ENCODE measurements at places on chromosomes 1 and 21.

DNA sequence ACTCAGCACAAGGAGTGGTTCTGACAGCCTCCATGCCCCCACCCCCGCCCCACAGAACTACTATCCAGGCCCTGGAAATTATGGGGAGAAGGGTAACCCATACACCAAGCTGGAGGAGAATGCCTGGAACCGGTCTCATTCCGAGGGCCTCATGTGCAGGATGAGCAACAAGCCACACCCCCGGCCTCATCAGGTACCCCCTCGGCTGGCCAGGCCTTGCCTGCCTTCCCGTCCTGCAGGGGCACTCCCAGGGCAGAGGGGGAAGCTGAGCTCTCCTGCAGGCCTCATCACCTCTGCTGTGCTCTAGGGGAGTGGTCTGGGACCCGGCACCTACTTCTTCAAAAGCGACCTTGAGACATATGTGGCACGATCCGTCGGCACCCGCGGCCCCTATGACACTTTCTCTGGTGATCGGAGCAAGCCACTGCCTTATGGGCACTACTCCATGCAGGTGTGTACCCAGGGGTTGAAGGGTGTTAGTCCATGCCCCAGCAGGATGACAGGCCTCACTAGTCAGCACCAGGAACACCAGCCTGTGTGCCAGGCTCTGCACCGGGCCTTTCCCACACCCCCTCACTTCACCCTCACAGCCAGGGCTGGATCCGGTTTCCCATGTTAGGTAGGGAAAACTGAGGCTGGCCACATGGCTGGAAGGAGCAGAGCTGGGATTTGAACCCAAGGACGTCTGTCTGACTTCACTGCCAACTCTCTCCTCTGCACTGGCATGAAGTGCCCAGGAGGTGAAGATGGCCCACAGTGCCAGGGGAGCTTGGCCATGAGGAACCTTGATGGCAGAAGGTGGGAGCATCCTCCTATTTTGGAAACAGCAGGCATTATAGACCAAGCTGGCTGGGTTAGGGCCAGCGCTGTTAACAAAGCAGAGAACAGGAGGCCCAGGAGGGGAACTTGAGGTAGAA lies 10.9 kb upstream of the TTC22 start:
- no peak for DNase-seq

DNA sequence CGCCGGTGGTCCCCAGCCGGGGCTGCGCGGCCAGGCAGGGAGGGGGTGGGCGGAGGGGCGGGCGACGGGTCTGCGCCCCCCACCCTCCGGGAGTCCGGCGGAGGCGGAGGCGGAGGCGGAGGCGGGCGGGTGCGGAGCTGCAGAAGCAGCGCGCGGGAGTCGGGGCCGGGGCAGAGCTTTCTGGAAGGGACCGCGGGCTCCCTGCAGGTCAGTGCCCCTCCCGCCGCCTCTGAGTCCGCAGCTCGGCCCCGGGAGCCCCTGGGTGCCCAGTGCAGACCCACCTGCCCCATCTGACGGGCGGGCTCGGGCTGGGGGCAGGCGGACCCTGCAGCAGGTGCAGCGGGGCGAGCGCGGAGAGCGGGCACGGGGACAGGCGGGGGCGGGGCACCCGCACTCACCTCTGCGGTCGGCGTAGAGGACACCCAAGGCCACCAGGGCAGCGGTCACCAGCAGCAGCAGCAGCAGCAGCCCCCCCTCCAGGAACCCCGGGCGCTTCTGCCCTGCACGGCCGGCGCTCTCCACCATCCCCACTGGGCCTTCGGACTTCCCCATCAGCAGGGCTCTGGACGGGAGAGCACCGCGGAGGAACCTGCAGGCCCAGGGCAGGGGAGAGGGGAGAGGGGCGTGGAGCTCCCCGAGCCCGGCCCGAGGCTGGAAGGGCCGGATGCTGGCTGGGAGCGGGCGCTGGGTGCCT lies 3.7 kb downstream of the MMEL1 start:
- no peak for DNase-seq

- no peak for DNase-seq
Measured at GRCh38 chr1:98399218-98399617, 262.3 kb upstream of the SNX7 start.

GRCh38 chr1:234920843-234921140 lies 207.8 kb downstream of the TOMM20 start:
- no peak for DNase-seq

DNA sequence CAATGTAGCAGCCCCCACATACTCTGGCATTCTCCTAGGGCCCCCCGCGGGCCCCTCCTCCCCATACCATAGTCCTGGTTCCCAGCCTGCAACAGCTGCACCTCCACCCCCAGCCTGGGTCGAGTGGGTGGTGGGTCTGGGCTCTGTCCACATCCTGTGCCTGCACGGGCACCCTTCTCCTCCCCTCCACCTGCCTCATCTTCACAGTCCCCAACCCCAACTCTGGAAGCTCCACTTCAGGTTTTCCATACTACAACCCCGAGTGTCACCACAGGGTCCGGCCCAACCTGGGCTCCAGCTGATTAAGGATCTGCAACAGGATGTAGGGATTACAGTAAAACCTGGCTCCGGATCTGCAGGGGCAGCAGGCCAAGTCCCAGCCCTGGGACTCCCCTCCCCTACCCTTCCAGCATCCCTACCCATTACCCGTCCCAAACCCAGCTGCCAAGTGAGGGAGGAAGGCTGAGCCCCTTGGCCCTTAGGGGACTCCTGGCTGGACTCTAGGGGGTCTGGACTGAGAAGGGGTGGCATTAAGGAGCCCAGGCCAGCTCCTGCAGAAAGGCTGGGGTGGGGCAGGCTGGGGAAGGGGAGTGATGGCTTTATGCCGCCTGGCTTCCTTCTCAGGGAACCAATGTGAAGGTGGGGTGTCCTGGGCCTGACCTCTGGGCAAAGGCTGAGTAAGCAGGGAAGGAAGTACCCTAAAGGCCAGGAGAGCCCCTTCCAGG lies 116.8 kb downstream of the CASZ1 start:
- no peak for DNase-seq

DNA sequence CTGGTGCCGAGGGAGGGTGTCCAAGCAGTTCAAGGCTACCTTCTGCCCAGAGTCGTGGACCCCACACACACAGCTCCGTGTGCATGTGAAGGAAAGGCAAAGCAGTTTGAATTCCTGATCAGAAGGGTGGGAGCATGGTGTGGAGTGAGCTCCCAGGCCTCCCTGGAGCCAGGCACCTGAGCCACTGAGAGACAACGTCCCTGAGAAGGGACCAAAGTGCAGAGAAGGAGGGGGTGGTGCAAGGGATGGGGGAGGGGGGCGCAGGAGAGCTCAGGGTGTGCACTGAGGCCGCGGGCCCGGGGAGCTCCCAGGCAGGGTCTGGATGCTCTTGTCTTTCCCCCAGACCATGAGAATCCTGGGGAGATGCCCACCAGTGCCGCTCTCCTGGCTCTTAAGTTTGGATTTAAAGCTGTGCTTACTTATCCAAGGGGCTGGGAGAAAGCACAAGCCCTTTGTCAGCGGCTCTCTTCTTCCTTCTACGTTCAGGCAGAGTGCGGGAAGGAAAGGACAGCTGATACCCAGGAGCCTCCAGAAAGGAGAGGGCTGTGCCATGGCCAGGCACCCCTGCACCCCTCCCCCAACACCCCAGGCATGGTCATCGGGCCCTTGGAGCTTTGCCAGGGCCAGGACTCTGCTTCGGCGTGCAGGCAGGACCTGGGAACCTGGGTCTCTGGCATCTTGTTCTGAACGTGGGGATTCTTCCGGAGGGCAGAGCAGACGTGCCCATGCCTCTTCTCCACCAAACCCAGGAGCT lies 24.1 kb downstream of the ACTA1 start:
- DNase-seq, result no peak

DNA sequence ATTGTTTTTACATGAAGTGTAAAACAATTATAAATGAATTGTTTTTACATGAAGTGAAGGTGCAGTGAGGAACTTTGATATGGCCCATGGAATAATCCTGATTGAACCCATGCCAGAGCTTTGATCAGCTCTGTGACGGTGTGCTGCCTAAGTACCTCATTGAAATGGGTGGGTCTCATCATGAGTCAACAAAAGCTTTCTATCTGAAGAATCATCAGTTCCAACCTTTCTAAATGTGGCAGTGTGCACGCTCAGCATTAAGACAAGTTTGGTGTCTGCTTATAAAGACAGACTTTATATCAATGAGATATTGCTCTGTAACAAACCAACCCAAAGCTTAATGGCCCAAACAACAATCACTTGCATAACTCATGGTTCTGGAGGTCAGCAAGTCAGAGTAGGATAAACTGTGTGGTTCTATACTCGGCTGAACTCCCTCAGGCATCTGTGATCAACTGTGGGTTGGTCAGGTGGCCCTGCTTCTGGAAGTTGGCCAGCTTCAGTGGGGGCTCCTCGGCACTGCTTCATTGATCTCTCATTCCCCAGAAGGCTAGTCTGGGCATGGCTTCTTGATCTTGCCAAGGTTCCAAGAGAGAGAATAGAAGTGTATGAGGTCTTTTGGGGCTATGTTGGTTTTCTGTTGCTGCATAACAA lies 258.0 kb downstream of the LTN1 start:
- DNase-seq, result no peak

GRCh38 chr21:41783476-41784180 lies 16.8 kb upstream of the RIPK4 start:
- no peak for DNase-seq

- no peak for DNase-seq
Measured at GRCh38 chr1:83706354-83706938, 292.5 kb downstream of the TTLL7 start.

GRCh38 chr1:38336961-38337360 lies 290.4 kb upstream of the POU3F1 start:
- no peak for DNase-seq

DNA sequence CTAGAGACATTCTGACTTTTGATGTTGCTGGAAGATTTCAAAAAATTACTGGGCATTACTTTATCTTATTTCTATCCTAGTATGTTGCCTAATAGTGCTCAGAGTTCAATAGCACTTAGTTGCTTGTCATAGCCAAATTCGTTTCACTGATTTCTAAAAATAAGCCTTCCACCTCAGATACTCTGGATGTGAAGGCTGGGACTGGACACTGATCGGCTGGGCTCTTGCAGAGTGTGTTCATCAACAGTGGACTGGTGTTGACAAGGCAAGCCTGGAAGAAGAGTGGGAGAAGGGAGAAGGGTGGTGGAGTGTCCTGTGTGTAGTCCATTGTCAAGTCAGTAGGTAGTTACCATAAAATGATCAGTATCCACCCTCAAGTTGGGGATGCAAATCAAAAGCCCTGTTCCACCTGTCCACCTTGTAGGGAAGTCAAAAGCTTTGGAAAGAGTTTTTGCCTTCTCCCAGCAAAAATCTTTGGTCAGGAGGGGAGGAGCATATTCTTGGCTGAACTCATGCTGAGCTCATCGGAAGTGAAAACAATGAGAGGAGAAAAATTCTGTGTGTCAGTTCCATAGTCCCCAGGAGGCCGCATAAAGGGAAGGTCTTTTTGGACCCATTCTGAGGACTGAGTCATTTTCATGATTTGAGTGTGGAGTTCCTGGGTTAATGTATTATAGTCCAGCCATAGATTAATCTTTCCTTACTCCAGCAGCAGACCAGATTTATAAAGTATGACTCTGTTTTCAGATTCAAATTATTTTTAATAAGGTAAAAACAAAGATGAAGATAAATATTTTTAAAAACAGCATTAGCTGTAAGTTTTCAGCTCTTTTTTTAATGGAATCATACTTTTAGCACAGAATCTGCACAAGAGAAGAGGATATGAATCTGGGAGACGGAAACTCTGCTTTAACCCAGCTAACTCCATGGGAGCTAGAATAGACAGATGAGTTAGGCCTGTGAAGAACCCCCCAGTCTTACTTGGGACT lies 99.5 kb upstream of the BMP8A start:
- DNase-seq, result no peak

DNA sequence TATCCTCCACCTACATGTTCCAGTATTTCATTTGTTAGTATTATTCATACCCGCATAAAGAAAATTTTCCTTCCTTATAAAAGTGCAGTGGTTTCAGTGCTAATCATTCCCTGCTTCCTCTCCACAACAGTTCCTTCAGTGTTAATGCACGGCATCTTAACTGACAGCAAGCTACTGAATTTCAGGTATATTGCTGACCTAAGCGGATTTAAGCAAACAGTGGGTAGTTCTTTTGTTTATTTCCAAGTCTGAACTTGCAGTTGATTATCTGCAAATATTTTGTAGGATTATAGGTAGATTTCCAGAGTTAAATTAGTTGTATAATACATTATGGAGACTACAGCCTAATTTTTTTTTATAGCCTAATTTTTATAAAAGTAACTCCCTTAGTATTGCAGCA lies 15.1 kb upstream of the DR1 start:
- DNase-seq, result no peak

DNA sequence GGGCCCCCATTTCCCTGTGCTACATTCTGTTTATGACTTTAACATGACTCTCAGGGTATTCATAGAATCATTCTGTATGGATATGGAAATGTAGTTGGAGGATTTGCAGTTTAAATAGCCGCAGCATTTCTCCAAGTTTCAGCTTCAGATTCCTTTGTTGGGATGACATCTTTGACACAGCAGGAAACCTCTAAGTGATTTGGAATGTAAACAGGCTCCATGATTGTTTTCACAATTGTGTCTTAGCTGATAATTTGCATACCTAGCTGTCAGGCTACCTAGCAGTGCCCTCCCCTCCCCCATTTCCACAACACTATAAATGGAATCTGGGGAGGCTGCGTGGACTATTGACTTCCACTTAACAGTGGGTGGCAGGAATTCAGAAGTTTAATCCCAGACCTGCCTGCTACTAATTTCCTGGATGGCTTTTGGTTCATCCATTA lies 290.2 kb downstream of the HLX start:
- no peak for DNase-seq

DNA sequence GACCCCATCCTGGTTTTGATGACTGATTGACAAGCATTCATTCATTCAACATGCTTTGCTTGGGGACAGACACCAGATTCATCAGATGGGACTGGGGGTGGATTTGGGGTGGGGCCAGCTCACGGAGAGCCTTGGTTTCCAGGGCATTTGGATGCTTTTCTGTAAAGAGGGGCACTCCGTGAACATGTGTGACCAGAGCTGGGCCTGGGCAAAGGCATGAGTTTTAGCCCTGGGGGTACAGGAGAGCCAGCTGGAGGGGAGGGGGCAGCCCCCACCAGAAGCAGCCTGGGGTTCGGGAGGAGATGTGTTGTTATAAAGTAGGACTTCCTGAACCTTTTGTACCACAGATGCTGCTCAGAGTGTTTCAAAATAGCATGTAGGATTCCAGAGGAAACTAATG lies 99.7 kb downstream of the RIPK4 start:
- DNase-seq, result no peak

DNA sequence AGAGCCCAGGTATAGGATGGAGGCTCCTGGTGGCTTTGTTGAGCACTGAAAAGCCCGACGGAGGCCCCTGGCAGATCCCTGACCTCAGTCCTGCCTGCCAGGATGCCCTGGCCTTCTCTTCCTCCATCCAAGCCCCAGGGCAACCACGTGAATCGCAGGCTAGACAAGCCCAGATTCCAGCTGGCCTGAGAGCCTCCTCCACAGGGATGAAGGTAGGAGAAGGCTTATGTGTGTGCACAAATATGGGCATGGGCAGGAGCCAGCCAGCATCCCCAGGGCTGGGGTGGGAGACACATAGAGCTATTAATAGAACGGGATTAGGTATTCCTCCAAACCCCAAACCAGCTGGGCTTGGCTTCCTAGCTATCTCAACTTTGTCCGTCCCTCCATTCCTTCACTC lies 4.0 kb upstream of the EXTL1 start:
- no peak for DNase-seq
